H9 (cell line): ENCODE measurements at places on chromosomes 1 and 21.

DNA sequence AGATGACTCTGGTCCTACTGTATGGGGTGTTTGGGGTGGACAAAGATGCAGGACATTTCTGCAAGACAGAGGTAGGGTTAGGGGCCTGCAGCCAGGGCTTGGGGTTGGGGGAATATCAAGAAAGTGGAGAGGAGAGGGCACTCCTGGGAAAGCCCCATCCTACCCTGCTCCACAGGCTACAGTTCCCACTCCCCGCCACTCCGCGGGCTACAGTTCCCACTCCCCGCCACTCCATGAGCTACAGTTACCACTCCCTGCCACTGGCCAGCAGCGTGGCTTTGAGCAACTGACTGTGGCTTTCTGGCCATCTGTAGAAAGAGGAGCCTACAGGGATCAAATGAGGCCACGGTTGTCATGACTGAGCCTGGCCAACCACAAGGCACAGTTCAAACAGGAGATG, 93.8 kb upstream of the GRIK3 start:
- H3K27ac ChIP-seq, result no peak overlapping the region
- H3K27me3 ChIP-seq, result no peaks in the 10 kb centered on the region
- no peak overlapping the region for H3K4me3 ChIP-seq

- no peak for DNase-seq
- H3K27ac ChIP-seq, result no peak overlapping the region
- H3K4me1 ChIP-seq, result peaks cover 31% of the 10 kb centered on the region
Measured at GRCh38 chr1:19477284-19478249, 7.8 kb downstream of the CAPZB start.

DNA sequence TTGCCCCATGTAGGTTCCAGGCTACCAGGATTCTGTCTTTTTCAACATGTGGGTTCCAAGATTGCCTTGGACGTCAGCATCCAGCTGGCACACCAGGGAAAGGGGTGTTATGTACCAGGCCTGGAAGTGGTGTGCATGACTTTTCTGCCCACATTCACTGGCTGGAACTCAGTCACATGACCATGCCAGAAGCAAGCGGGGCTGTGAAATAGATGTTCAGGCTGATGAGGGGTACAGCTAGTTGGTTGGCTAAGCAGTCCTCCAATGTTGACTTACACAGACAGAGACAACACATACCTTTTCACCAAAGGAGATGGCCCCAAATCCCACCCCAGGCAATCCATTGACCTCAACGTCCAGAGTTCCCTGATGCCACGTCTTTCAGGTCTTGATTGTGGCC, 14.3 kb upstream of the PLEKHM2 start:
- no peaks in the 10 kb centered on the region; the same call in 1 of the 2 replicates for H3K4me1 ChIP-seq
- no peaks in the 10 kb centered on the region for H3K27me3 ChIP-seq
- DNase-seq, result no peak
- no peak overlapping the region for H3K4me3 ChIP-seq
- no peaks in the 10 kb centered on the region for H3K36me3 ChIP-seq
- H3K27ac ChIP-seq, result no peak overlapping the region

DNA sequence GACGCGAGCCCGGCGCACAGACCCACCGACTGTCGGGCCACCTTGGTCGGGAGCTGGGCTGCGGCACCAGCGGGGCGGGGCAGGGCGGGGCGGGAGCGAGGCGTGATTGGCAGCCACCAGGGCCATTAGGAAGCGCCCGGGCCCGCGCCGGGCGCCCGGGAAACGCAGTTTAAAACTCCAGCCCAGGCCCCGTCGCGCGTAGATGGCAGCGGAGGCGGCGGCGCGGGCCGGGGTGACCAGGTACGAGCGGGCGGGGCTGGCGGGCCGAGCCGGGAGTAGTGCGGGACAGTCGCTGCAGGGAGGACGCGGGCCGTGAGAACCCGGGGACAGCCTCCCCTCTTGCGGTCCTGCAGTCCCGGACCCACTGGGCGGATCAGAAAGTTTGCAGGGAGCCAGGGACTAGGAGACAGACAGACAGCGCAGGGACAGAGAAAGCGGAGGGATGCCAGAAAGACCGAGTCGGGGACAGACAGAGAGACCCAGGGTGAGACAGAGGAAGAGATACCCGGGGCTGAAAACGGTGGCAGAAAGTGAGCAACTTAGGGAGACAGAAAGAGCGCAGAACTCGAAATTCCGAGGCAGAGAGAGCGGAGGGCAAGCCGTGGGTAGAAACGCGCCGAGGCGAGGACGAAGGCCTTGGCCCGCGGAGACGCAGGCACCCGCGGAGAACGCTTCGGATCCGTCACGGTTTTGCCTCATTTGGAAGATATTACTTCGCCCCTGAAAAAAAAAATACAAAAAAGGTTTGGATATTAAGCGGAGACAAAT, at the start of gene DMBX1:
Gene DMBX1 (plus strand): TSS at position 199 of the 768 bp plus-strand sequence. CDS start 17,175 bp downstream, outside the sequence.
- H3K27ac ChIP-seq, result no peak within 1 kb of the TSS
- H3K4me3 ChIP-seq, result peak within 1 kb of the TSS; percentile 65
- DNase-seq, result peak; percentile 86
- H3K4me1 ChIP-seq, result peaks cover 2% of the 10 kb centered on the region; the same call in 1 of the 2 replicates

DNA sequence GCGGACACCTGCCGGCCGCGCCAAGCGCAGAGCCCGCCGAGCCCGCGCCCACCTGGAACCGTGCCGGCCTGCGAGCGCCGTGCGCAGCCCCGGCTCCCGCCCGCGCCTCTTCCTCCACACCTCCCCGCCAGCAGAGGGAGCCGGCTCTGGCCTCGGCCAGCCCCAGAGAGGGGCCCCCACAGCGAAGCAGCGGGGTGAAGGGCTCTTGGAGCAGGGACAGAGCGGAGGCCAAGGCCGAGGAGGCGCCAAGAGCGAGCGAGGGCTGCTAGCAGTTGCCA, 50.1 kb upstream of the KRTAP19-8 start:
- no peaks in the 10 kb centered on the region for H3K27me3 ChIP-seq
- no peak overlapping the region for H3K4me3 ChIP-seq
- H3K4me1 ChIP-seq, result no peaks in the 10 kb centered on the region
- no peak overlapping the region for H3K27ac ChIP-seq

DNA sequence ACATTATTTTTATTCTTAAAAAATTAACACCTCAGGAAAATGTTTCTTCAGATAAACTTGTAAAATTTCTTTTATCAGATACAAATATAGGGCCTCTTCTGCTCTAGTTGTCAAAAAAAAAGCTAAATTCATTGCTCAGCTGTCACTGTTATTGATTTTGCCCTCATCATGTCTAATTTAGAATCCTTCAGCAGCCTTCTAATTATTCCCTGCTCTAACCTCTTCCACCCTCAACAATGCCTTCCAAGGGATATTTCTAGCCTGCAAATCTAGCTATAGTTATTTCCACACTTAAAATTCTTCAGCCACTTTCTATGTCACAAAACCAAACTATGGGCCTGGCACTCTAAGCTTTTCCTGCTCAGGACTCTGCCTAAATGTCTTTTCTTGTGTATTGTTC, 25.2 kb downstream of the PDE4B start:
- no peak overlapping the region for H3K4me3 ChIP-seq
- DNase-seq, result no peak
- no peaks in the 10 kb centered on the region for H3K36me3 ChIP-seq
- no peaks in the 10 kb centered on the region for H3K4me1 ChIP-seq
- no peaks in the 10 kb centered on the region for H3K27me3 ChIP-seq
- no peak overlapping the region for H3K27ac ChIP-seq

GRCh38 chr1:29259802-29260441, 23.6 kb downstream of the PTPRU start:
- DNase-seq, result peak; percentile 80
- H3K4me3 ChIP-seq, result peak overlapping the region; percentile 94
- H3K27me3 ChIP-seq, result peaks cover 7% of the 10 kb centered on the region; the same call in 1 of the 2 replicates

GRCh38 chr1:30332116-30333094, 391.0 kb downstream of the MATN1 start:
- H3K27ac ChIP-seq, result no peak overlapping the region
- no peak overlapping the region for H3K4me3 ChIP-seq

DNA sequence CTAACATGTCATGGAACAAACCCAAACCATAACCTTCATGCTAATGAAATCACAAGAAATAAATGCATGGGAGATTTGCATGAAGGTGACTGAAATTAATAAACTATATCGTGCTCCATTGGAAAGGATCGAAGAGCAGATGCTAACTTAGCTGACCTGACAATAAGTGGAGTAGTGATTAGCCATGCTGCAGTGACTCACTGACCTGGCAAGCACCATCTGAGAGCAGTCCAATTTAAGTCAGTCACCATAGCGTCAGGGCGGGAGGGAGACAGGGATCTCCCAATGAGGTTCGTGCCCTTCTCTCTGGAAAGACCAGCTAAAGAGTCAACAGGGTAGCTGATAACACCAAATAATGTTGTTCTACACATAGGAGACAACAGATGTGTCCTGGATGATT, 21.5 kb downstream of the OLIG2 start:
- no peaks in the 10 kb centered on the region; the same call in 1 of the 2 replicates for H3K27me3 ChIP-seq
- peaks cover 3% of the 10 kb centered on the region; the same call in 1 of the 2 replicates for H3K4me1 ChIP-seq
- H3K4me3 ChIP-seq, result no peak overlapping the region
- H3K36me3 ChIP-seq, result no peaks in the 10 kb centered on the region
- H3K27ac ChIP-seq, result no peak overlapping the region

DNA sequence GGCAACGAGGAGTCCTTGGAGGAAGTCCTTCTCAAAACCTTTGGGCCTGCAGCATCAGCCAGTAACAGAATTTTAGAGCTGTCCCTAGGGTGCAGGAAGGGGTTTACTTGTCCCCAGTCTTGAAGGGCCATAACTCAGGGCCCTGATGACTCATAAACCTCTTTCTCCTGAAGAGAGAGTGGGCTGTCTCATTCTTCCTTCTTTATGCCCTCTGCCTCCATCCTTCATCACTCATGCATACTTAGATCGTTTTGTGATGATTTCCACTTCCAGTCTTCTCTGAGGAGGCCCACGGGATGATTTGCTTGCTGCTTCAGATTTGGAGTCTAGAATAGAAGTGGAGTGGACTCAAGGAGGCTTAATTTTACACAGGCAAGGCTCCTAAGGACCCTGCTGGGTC, 60.2 kb downstream of the NDUFS5 start:
- peaks cover 3% of the 10 kb centered on the region for H3K27me3 ChIP-seq
- DNase-seq, result no peak
- no peak overlapping the region for H3K4me3 ChIP-seq
- no peak overlapping the region for H3K27ac ChIP-seq
- no peaks in the 10 kb centered on the region for H3K4me1 ChIP-seq

GRCh38 chr1:47529520-47530098, 91.8 kb downstream of the FOXD2 start:
- H3K4me3 ChIP-seq, result no peak overlapping the region
- no peak overlapping the region for H3K27ac ChIP-seq
- H3K4me1 ChIP-seq, result peaks cover 6% of the 10 kb centered on the region; the same call in 1 of the 2 replicates
- no peaks in the 10 kb centered on the region; the same call in 2 of the 3 replicates for H3K36me3 ChIP-seq
- no peak for DNase-seq

DNA sequence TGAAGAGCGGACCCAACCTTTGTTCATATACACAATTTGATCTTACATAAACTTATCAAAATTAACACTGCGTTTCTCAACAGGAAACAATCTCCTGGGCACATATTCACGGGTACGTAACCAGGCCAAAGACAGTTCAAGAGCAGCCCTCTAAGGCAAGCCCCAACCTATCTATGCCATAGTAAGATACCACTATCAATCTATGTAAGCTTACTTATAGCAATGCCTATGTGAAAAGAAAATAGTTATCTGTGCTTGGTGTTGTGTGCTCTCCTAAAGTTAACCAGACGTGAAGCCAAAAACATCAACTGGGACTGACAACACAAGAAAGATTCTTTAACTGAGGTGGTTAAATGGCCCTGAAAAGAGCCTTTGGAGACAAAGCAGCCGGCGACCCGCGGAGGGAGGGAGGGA, 49.4 kb upstream of the BOLA1 start:
- H3K36me3 ChIP-seq, result no peaks in the 10 kb centered on the region; the same call in 1 of the 2 replicates
- H3K4me1 ChIP-seq, result peaks cover 6% of the 10 kb centered on the region; the same call in 1 of the 2 replicates
- peak overlapping the region; percentile 82 for H3K4me3 ChIP-seq
- DNase-seq, result no peak

GRCh38 chr1:22773981-22774832, 63.6 kb downstream of the EPHB2 start:
- H3K27ac ChIP-seq, result no peak overlapping the region
- DNase-seq, result no peak
- H3K36me3 ChIP-seq, result no peaks in the 10 kb centered on the region
- no peaks in the 10 kb centered on the region for H3K27me3 ChIP-seq
- no peak overlapping the region for H3K4me3 ChIP-seq
- no peaks in the 10 kb centered on the region for H3K4me1 ChIP-seq
